Stomach (tissue), 19 donors: ENCODE measurements at places on chromosomes 16 and 17. TPM values are rescaled to one million over a fixed set of nuclear protein-coding genes. Genes with fewer than 3 reads are reported as not detected.

The GAS7 gene
- polyA plus RNA-seq = 4.1 TPM

The HAS3 gene
- polyA plus RNA-seq = 5.1 TPM

The HOXB8 gene
- polyA plus RNA-seq = 0.56 TPM

The ITGAX gene
- 1.1 TPM for polyA plus RNA-seq
